Vagina (tissue), 2 donors: ENCODE measurements at places on chromosomes 4 and X.

- H3K4me1 ChIP-seq: peaks cover 30% of the 10 kb centered on the region
- H3K27ac ChIP-seq: peak overlapping the region; percentile 87
- peak overlapping the region; percentile 66 for H3K4me3 ChIP-seq
These were observed 1.7 kb upstream of the FGFRL1 start for GRCh38 chr4:1009542-1010394.

DNA sequence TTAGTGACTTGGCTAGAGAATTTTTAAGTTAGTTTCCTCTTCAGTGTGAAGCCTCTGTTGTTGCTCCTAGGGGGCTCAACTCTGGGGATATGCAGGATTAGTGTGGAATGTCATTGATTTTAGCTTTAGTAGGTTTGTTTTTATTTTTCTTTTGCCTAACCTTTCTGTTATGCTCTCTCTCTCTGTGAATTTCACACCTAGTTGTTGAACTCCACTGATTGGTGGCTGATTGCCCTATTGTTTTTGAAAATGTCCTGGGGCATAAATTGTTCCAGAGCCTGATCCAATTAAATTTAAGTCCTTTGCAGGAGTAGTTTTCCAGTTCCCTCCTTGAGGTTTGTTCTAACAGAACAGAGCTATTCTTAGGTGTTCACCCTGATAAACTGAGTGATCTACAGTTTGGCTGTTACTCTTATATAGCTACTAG lies 393.3 kb upstream of the CTSO start:
- H3K27me3 ChIP-seq: no peaks in the 10 kb centered on the region
- no peak overlapping the region for H3K4me3 ChIP-seq

DNA sequence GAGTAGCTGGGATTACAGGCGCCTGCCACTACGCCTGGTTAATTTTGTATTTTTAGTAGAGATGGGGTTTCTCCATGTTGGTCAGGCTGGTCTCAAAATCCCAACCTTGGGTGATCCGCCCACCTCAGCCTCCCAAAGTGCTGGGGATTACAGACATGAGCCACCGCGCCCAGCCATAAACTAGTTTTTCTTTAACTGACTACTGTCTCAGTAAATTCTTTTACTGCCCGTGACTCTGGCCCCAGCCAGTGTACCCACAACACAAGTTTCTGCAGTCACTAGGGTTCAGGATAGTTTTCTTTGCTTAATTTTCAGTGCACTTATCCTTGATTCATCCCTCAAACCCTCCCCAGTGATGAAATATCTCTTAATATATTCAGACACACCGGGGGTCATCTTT lies 8.3 kb downstream of the SHROOM2 start:
- no peaks in the 10 kb centered on the region for H3K36me3 ChIP-seq
- no peaks in the 10 kb centered on the region for H3K27me3 ChIP-seq
- DNase-seq: no peak
- H3K27ac ChIP-seq: no peak overlapping the region
- no peak overlapping the region for H3K4me3 ChIP-seq

DNA sequence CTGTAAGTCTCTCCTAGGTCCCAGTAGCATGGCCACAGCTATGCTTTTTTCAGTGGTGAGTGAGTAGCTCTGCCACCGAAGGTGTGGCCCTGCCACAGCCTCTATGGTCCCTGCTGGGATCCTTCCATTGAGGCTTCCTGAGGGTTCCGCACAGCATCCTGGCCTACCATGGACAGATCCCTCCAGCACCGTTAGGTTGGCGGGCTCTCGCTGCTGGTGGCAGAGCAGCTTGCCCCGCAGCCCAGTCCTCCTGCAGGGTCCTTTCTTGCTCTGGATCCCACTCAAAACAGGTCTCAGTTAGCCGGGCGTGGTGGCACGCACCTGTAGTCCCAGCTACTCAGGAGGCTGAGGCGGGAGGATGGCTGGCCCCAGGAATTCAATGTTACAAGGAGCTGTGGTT lies 2.4 kb upstream of the PDZD4 start:
- peaks cover 14% of the 10 kb centered on the region for H3K4me1 ChIP-seq
- no peak for DNase-seq
- no peaks in the 10 kb centered on the region for H3K27me3 ChIP-seq

GRCh38 chrX:13923845-13924244 lies 105.8 kb downstream of the GEMIN8 start:
- no peaks in the 10 kb centered on the region for H3K4me1 ChIP-seq
- no peak overlapping the region for H3K4me3 ChIP-seq
- no peaks in the 10 kb centered on the region for H3K36me3 ChIP-seq
- no peaks in the 10 kb centered on the region for H3K27me3 ChIP-seq
- no peak overlapping the region for H3K27ac ChIP-seq

GRCh38 chr4:1654216-1654955 lies 29.7 kb downstream of the FAM53A start:
- no peaks in the 10 kb centered on the region for H3K27me3 ChIP-seq
- no peak for DNase-seq
- H3K27ac ChIP-seq: no peak overlapping the region
- H3K36me3 ChIP-seq: no peaks in the 10 kb centered on the region
- H3K4me1 ChIP-seq: no peaks in the 10 kb centered on the region

- no peaks in the 10 kb centered on the region for H3K27me3 ChIP-seq
- DNase-seq: no peak
- no peaks in the 10 kb centered on the region for H3K4me1 ChIP-seq
- H3K27ac ChIP-seq: no peak overlapping the region
These were observed 78.6 kb downstream of the CEP44 start for GRCh38 chr4:174362340-174362739.

DNA sequence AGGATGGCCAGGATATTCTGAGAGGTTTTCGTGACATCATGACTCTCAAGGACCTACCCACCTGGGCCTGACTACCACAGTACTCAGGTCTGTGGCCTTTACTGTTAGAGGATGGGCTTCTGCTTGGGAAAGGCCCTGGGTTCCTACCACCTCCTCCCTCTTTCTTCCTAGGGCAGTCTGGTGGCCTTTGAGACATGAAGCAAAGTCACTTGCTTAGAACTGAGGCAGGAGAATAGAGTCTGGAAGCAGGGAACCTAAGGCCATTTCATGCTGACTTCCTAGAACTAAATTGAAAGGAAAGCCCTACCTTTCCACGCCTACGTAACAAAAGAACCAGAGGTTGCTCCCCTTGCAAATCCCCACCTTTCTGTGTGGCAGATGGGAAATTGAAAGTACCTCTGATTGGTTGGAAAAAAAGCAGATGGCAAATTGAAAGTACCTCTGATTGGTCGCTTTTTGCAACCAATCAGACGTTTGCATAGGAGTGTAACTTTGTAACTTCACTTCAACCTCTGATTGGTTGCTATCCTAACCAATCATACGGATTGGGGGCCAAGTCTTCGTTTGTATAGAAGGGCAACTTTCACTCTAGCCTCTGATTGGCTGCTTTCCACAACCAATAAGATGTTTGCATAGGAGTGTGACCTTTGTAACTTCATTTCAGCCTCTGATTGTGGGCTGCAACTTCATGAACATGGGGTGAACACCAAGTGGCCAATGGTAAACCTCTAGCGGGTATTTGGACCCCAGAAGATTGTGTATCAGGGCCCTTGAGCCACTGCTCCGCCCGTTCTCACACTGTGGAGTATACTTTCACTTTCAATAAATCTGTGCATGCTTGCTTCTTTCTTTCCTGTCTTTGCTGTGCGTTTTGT lies 9.9 kb upstream of the AKAP14 start:
- H3K4me3 ChIP-seq: no peak overlapping the region
- no peak overlapping the region for H3K27ac ChIP-seq
- DNase-seq: no peak

DNA sequence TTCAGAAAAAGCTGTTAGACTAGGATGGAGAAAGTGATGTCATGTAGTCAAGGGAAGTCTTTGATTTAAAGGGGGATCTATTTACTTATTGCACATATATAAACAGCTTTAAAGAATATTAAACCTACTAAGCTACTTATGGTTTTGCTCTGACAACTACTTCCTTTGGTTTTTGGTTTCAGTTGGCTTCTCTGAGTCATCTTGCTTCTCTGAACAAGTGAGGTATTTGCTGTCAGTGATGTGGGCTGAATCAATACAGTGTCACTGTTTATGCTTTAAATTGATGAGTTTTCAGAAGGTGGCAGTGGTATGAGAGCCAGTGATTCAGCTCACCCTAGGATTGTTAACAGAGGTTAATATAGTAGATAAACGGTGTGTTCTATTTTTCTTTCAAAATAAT lies 75.1 kb downstream of the CEP44 start:
- H3K27me3 ChIP-seq: no peaks in the 10 kb centered on the region
- no peaks in the 10 kb centered on the region for H3K36me3 ChIP-seq
- H3K4me1 ChIP-seq: no peaks in the 10 kb centered on the region
- no peak overlapping the region for H3K4me3 ChIP-seq
- H3K27ac ChIP-seq: no peak overlapping the region

DNA sequence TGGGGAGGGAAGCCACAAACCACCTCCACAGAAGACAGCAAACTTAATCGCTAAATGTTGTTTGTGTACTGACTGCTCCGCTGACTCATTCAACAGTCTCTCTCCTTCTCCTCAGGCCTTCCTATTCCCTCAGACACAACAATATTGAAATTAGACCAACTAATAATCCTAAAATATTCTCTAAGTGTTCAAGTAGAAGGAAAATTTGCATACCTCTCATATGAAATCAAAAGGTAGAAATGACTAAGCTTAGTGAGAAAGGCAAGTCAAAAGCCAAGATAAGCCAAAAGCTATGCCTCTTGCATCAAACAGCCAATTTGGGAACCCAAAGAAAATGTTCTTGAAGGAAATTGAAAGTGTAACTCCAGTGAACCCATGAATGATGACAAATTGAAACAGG lies 75.7 kb upstream of the ARHGAP24 start:
- H3K4me3 ChIP-seq: no peak overlapping the region
- H3K36me3 ChIP-seq: no peaks in the 10 kb centered on the region
- DNase-seq: no peak
- H3K4me1 ChIP-seq: no peaks in the 10 kb centered on the region

DNA sequence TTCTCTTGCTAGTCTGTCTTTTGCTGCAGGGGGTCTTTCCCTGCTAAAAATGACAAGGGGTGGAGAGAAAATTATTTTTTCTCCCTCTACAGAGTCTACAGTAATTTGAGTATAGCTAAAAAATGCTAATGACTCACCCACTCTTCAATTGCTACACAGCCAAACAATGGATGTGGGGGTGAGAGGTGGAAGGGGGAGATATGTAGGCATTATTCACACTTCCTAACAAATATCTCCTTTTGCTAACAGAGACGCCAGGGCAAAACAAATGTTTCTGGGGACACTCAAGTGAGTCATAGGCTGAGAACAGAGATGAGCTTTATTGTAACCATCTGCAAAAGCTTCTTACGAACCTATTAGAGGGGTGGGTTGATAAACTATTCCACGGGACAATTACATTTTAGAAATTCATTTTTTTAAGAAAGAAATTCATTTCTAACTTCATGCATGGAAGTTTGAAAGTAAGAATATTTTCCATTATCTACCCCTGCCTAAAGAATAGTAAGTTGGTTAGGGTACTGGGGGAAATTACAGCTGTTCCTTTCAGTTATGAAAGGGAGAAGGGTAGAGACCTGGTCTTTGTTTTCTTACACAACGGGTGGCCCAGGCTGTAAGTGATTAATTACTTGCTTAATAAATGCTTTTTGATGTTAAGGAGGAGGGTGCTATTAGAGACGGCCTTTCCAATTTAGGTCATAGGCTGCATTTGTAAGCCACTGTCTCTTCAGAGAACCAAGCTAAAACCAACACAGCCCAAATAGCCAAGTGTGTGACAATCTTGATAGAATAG lies 12.8 kb downstream of the SCD5 start:
- H3K4me3 ChIP-seq: no peak overlapping the region
- DNase-seq: no peak
- peaks cover 35% of the 10 kb centered on the region for H3K4me1 ChIP-seq
- no peaks in the 10 kb centered on the region for H3K27me3 ChIP-seq
- no peak overlapping the region for H3K27ac ChIP-seq

GRCh38 chr4:16837475-16837874 lies 61.0 kb downstream of the LDB2 start:
- H3K4me3 ChIP-seq: no peak overlapping the region
- no peaks in the 10 kb centered on the region for H3K4me1 ChIP-seq
- H3K27ac ChIP-seq: no peak overlapping the region
- DNase-seq: no peak
- H3K27me3 ChIP-seq: no peaks in the 10 kb centered on the region

DNA sequence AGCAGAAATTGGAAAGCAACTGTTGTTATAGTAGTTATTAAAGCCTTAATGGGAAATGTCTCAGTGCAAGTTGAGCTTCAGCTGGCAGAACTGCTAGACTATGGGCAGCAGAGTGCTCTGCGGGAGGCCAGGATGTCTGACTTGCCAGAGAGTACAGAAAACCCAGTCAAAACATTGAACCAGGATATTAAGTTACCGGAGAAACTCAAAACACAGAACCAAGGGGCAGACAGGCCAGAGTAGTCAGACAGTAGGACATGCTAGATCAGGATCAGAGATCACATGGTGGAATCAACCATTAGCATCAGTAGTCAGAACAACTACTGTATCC lies 72.9 kb upstream of the TNIP3 start:
- H3K36me3 ChIP-seq: no peaks in the 10 kb centered on the region
- no peak overlapping the region for H3K27ac ChIP-seq
- H3K4me1 ChIP-seq: no peaks in the 10 kb centered on the region
- H3K4me3 ChIP-seq: no peak overlapping the region

DNA sequence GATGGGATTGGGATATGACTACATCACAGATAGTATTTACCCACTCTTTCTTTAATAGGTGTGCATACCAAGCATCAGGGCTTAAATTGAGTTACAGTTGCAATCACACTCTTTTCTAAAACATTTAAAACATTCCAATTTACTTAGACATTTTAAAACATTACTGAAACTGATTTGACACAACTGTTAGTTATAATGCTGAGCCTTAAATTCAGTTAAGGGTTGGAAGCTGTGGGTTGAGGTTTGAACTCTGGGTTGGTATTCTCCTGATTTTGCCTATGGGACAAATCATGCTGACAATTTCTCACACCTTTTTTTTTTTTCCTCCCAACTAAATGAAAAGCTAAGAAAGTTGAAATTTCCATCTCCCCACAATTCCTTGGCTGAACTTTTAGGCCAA lies 16.3 kb downstream of the SLIT2 start:
- DNase-seq: no peak
- no peaks in the 10 kb centered on the region for H3K4me1 ChIP-seq
- no peaks in the 10 kb centered on the region for H3K27me3 ChIP-seq

- peaks cover 5% of the 10 kb centered on the region for H3K4me1 ChIP-seq
- H3K27ac ChIP-seq: no peak overlapping the region
- H3K4me3 ChIP-seq: no peak overlapping the region
These were observed 20.4 kb downstream of the BMP2K start for GRCh38 chr4:78796526-78796925.

DNA sequence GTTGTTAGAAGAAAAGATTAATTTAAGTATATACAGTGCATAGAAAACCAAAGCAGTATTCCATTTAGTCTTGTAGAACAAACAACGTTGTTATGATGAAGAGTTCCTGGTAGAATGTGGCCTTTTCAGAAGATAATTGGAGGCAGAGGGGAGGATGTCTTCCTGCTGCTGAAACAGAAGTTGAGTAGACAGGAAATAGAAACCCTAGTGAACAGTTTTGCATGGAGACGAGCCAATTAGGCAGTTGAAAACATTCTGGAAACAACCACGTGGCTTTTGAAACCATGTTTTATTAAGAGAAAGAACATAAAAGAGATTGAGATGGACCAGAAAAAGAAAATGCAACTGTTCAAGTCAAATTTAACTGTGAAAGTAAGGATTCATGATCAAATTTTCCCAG lies 325.2 kb downstream of the CAMK2D start:
- peaks cover 40% of the 10 kb centered on the region for H3K4me1 ChIP-seq
- peak overlapping the region; percentile 73 for H3K27ac ChIP-seq
- no peak overlapping the region for H3K4me3 ChIP-seq
- no peak for DNase-seq

GRCh38 chrX:6226596-6227452 lies 1.8 kb downstream of the NLGN4X start:
- no peaks in the 10 kb centered on the region for H3K36me3 ChIP-seq
- H3K4me1 ChIP-seq: peaks cover 11% of the 10 kb centered on the region
- H3K4me3 ChIP-seq: peak overlapping the region; percentile 40
- H3K27ac ChIP-seq: no peak overlapping the region
- H3K27me3 ChIP-seq: no peaks in the 10 kb centered on the region
- no peak for DNase-seq
